Fibroblast of the aortic adventitia (primary cell): ENCODE measurements at places on chromosomes 2 and 18. TPM values are rescaled to one million over a fixed set of nuclear protein-coding genes. Genes with fewer than 3 reads are reported as not detected.

The SPP2 gene
- 0.36 TPM in 1 of 2 replicates, not detected in the other for total RNA-seq

The GALM gene
- total RNA-seq: 27.7 and 35.2 TPM in 2 replicates

The CFAP221 gene
- total RNA-seq: not detected in 2 replicates

The ARHGAP28 gene
- 11.9 and 221 TPM in 2 replicates for total RNA-seq

The BCS1L gene
- 33.3 and 45.3 TPM in 2 replicates for total RNA-seq

The SERPINB10 gene
- total RNA-seq: not detected in 2 replicates

The KLHL29 gene
- total RNA-seq: 2.9 and 4.7 TPM in 2 replicates

The SUMO1 gene
- total RNA-seq: 68.5 and 158 TPM in 2 replicates
